ENCODE measurements at places on chromosomes 11 and 22. TPM values are rescaled to one million over a fixed set of nuclear protein-coding genes. Genes with fewer than 3 reads are reported as not detected.

Gene VPREB1
- not detected for total RNA-seq

Gene CDON
- 6.2 TPM for total RNA-seq

Gene RAPSN
- total RNA-seq = 3.6 TPM

Gene TBRG1
- 19.3 TPM for total RNA-seq

- DNase-seq = no peak
Observed at GRCh38 chr11:113410414-113411135, 23.0 kb downstream of the ANKK1 start.

DNA sequence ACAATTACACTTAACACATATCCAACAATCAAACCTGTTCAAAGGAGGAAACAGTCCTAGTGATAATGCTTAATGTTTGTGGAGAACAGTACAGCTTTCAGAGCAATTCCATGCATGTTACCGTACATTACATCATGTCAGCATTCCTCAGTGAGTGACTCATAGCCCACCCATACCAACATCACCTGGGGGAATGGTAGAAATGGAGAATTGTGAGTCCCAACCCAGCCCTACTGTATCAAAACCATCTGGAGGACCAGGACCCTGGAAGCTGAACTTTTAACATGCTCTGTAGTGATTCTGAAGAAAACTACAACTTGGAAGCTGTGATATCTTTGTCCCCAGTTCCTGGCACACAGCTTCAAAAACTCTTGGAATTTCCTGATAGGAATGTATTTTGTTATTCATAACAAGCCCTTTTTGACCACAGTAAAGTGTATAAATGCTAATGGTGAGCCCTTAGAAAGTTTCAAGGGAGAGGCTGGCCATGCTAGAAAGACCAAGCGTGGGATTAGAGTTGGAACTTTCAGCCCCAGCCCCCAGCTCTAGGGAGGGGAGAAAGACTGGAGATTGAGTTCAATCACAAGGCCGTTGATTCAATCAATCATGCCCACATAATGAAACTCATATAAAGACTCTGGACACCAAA, 301.1 kb downstream of the BUD13 start:
- DNase-seq = no peak

Gene OR8D4
- total RNA-seq = not detected

DNA sequence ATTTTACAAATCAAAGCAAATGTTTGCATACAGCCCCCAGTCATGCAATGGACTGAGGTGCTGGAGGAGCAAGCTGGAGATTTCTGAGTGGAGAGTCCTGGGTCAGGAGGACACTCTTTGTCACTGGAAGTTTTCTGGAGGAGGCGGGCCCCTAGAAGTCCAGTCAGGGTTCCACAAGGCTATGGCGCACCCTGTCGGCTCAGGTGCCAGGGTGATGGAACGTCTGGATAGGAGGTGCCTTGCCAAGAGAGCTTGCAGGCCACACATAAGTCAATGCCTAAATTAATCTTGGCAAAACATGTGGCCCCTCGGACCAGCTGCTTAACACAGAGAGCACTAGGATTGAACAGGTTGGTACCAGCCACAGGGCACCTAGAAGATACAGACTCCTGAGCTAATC, 174.7 kb upstream of the CADM1 start:
- no peak for DNase-seq

DNA sequence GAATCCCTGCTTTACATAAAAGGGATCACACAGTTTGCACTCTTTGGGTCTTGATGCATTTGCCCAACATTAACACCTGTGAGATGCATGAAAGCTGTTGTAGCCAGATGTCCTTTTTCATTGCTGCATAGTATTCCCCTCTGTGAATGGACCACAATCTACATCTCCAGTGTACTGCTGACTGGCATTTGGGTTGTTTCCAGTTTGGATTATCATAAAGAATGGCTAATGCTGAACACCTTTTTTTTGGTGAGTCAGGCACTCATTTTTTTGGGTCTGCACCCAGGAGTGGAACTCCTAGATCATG, 58.3 kb downstream of the PHF21B start:
- no peak for DNase-seq

DNA sequence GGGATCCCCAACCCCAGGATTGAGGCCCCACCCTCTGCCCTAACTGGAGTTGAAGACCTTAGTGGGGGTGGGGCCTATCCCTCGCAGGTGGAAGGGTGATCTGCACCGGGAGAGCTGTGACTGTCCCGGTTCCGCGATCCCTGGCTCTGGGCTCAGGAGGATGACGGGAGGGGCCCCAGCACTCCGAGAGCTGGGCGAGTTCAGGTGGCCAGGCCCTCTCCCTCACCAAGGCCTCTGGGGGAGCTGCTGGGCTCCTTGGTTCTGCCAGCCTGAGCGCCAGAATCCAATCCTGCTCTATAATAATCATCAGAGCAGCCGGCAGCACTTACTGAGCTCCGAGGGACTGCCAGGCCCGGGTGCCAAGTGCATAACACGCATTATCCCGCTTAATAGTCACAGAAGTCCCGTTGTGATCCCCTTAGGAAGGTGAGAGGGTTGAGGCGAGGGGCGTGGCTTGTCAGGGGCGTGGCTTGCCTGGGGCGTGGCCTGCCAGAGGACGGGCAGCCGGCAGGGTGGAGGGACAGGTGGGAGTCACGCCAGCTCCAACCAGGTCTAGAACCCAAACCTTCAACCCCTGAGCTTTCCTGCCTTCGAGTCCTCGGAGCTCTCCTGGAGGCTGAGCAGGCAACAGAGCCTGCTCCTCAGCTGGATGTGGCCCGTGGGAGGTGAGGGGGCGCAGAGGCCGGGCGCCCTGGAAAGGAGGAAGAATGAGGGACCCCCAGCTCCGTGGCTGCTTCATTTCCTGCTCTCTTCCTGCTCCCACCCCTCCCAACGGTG, 7.3 kb upstream of the SYT7 start:
- peak; percentile 78 for DNase-seq

DNA sequence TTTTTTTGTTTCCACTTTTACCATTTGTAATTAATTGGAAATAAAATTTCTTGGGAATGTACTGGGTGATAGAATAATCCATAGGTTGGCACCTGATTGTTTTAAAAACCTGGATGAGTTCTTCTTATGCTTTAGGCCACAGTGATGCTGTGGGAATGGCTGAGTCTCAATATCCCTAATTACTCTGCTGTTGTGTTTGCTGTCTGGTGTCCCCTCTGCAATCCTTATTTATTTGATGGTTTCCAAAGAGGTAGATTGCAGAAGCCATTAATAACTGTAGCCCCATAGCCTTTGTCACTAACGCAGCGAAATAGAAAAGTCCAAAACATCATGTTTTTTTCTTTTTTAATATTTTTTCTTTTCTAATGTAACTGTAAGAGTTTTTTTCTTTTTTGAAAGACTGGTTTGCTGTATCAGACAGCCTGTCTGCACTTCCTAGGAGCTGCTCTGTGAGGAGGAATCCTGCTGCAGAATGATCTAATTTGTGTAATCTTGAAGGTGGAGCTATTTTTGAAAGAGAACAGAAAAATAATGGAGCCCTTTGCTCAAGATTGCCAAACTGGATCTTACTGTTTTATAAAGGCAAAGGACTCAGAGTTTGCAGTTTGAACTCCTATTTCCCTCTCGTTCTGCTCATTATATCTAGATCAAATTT, 14.9 kb downstream of the PACS1 start:
- DNase-seq = no peak

GRCh38 chr22:50326225-50326955, 422 bp downstream of the DENND6B start:
- peak; percentile 16 for DNase-seq

- DNase-seq = no peak
Observed at GRCh38 chr11:69976794-69977193, 101.3 kb upstream of the ANO1 start.

DNA sequence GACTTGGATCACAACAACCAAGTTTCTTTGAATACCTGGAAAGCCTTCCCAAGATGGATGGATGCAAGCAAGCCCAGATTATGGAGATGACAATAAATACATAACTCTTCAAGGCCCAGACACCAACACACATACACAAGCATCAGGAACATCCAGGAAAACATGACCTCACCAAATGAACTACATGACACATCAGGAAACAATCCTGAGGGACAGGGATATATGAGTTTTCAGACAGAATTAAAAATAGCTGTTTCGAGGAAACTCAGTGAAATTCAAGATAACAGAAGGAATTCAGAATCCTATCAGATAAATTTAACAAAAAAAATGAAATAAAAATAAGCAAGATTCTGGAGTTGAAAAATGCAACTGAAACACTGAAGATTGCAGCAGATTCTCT, 659.4 kb downstream of the METTL15 start:
- DNase-seq = no peak

DNA sequence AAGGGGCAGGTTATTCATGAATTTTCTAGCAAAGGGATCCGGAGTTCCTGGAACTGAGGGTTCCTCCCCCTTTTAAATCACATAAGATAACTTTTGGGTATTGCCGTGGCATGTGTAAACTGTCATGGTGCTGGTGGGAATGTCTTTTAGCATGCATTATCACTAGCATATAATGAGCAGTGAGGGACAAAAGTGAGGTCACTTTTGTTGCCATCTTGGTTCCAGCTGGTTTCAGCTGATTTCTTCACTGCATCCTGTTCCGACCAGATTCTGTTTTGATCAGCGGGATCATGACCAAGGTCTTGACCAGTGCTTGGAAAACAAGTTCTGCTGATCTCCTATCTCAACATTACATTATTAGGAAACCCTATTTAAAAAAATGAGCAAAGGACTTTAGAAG, 7.4 kb downstream of the MIF start:
- no peak for DNase-seq

Gene SUSD2
- 7.8 TPM for total RNA-seq

DNA sequence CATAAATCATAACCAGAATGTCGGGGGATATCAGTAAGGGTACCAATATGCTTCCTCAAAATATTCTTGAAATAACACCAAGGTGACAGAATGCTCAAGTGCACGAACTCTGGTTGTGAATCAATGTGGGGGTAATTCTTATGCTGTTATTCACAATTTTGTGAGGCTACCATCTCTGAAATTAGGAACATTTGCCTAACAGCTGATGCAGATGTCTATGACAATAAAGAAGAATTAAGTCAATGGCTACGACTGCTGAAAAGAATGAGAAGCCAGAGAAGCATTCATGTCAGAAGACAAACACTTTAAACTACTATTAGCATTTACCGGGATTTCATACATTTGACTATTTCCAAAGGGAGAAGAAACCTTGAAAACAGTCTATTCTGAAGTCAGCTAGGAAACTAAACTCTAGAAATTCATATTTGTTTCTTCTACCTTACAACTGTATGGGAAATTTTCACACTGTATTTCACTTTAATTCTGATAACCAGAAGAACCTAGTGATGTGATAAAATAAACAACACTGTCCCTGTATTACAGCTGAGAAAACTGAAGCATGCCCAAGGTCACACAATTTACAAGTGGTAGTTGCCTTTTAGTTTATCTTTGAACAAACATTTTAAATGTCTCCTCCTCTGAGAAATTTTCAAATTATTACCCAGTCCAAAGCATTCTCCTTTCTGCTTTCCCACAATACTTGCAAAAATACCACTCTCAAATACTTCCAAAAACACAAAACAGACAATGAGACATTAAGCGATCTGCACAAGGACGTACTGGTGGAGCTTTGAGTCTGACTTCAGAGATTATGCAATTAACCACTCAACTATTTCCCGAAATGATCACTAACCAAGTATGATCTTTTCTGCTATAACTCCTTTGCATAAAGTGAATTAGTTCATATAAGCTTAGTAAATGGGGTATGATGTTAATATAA, 18.0 kb upstream of the ARHGAP32 start:
- DNase-seq = no peak

Gene MAP6
- 5.9 TPM for total RNA-seq

Gene GLYATL1
- 1.6 TPM for total RNA-seq

Gene OR2AT4
- total RNA-seq = not detected

DNA sequence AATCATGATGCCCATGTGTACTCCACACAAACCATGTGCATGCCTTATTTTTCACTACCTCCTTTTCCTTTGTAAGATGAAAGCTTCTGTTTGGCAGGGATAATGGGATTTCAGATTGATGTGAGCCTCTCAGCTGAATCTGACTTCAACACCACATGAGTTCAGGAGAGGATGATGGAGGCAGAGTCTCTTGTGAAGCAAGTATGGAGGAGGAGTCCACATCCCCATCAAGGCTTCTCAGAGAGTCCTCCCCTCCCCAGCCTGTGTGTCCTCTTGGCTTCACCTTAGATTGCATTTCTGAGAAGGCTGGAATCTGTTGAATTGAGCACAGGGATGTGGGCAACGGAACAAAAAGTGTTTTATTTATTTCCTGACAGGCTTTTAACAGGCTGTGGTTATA, 370.4 kb downstream of the FAT3 start:
- DNase-seq = no peak

Gene RASD2
- total RNA-seq = 1.4 TPM

DNA sequence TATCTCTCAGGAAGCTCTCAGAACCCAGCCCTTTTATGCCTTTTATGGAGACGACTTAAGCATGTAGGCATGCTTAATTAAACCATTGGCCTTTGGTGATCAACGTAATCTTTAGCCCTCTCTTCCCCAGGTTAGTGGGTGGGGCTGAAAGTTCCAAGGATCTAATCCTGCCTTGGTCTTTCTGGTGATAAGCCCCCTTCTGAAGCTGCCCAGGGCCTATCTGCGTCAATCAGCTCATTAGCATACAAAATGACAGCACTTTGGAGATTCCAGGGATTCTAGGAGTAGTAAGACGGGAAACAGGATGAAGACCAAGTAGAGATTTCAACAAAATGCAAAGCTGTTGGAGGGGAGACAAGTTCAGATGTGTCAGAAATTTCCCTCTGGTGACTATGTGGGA, 3.1 kb downstream of the FAM118A start:
- DNase-seq = no peak

- no peak for DNase-seq
Observed at GRCh38 chr22:31912407-31912743, 32.0 kb upstream of the YWHAH start.

DNA sequence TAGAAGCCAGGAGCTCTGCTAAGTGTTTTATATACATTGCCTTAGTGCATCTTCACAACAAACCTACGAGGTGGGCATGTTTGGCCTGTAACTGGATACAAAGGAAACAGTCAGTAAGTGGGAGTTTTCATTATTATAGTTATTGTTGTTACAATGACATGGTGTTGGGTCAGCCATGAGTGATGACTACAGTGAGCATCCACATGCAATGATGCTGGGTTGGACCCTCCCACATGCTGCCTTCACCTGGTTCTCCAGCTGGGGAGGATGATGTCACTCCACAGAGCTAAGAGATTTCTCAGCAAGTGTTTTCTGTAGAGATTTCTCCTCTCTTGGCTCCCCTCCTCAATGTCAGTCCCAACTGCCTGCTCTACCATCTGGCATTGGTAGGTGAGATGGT, 59.3 kb downstream of the EHF start:
- no peak for DNase-seq

Gene NRXN2
- total RNA-seq = not detected

- DNase-seq = no peak
Observed at GRCh38 chr11:7899418-7899817, 31.6 kb downstream of the OR10A6 start.

Gene DEFB131B
- not detected for total RNA-seq

GRCh38 chr22:22032906-22033802, 50.6 kb upstream of the TOP3B start:
- no peak for DNase-seq

Measured in heart left ventricle (tissue), 16 donors.